Right renal pelvis (tissue), 4 donors: ENCODE measurements at places on chromosomes 3 and 15. TPM values are rescaled to one million over a fixed set of nuclear protein-coding genes. Genes with fewer than 3 reads are reported as not detected.

Gene PDCD7
- polyA plus RNA-seq = 32.9 TPM

DNA sequence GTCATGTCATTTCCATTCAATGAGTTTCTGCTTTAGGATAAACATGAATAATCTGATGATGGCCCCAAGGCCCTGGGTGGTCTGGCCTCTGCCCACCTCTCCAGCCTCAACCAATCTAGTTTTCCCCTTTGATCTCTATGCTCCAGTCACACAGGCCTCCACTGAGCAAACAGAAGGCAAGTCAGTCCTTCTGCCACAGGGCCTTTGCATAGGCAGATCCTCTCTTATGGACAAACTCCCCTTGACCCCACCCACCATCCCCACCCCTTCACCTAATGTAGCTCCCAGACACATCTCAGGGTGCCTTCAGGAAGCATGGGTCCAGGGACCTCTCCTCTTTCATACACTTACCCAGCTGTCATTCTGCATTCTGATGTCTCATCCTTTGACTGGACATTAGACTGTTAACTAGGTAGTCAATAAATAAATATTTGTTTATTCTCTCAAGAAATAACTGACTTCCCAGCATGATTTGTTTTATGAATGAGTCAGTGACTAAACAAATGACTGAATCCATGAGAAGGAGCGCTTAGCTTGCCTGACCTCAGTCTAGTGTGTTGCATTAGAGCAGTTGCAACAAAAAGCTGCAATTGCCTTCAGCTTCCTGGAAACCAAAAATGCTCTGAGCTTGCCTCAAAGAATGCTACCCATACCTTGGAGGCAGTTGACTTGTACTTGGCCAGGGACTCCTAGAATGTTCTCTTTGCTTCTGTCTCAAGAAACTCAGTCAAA lies 386.6 kb upstream of the WNT5A start:
- DNase-seq = no peak

- no peak for DNase-seq
Measured at GRCh38 chr3:129295286-129295685, 16.6 kb downstream of the HMCES start.

GRCh38 chr15:85473455-85473854 lies 93.1 kb downstream of the AKAP13 start:
- DNase-seq = no peak

GRCh38 chr15:70199540-70200410 lies 102.1 kb upstream of the TLE3 start:
- no peak for DNase-seq

Gene SERPINI2
- 0.91 TPM for polyA plus RNA-seq

GRCh38 chr3:168213920-168214319 lies 118.2 kb upstream of the GOLIM4 start:
- DNase-seq = no peak

GRCh38 chr15:77541421-77542181 lies 91.1 kb downstream of the LINGO1 start:
- DNase-seq = no peak

GRCh38 chr15:85690561-85691231 lies 104.0 kb downstream of the KLHL25 start:
- no peak for DNase-seq

DNA sequence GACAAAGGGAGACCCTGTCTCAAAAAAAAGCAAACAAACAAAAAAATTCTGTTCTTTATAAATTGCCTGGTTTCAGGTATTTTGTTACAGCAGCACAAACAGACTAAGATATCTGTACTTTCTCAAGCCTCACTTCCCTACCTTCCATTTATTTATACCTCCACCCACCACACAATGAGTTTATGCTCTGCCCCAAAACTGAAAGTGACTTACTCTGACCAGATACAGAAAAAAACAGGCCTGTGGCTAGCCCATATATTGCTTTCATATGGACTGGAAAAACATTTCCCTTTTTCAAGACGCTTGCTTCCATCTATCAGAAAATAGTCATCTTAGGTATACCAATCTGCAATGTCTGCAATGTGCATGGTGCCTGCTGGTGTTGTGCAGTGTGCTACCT lies 8.7 kb upstream of the GPD1L start:
- DNase-seq = no peak

- DNase-seq = no peak
Measured at GRCh38 chr3:55897573-55898224, 410.6 kb upstream of the WNT5A start.

DNA sequence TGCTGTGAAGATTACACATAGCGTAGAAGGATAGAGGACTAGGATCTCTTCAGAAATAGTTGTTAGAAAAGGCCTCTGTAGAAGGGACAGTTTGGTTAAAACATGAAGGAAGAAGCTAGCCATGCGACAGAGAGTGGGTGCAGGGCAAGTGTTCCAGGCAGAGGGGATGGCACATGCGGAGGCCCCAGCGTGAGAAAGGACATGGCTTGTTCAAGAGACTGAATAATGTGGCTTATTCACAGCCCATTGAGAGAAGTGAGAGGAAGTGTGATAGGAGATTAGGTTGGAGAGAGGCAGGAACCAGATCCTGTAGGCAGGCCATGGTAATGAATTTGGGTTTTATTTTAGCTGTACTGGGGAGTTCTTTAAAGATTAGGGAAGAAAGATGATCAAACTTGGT lies 56.4 kb downstream of the NEO1 start:
- no peak for DNase-seq

GRCh38 chr3:13110678-13111116 lies 37.5 kb upstream of the IQSEC1 start:
- no peak for DNase-seq

GRCh38 chr15:38961931-38962330 lies 397.3 kb upstream of the RASGRP1 start:
- DNase-seq = no peak

Gene POPDC2
- 2.6 TPM for polyA plus RNA-seq

Gene HEMK1
- 23.8 TPM for polyA plus RNA-seq

DNA sequence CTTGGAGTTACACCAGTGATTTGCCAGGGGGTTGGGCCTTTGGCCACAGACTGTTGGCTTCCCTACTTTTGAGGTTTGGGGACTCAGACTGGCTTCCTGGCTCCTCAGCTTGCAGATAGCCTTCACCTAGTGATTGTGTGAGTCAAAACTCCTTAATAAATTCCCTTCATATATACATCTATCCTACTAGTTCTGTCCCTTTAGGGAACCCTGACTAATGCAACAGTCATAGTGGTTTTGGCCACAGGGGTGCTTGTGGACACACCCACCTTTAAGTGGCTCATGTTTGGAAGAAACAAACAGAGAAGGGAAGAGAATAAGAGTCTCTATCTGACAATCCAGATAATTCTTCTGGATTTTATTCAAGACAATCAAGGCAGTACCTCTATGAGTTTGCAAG lies 457.7 kb downstream of the EPHA3 start:
- no peak for DNase-seq

- no peak for DNase-seq
Measured at GRCh38 chr3:187049462-187050101, 89.7 kb downstream of the RPL39L start.

DNA sequence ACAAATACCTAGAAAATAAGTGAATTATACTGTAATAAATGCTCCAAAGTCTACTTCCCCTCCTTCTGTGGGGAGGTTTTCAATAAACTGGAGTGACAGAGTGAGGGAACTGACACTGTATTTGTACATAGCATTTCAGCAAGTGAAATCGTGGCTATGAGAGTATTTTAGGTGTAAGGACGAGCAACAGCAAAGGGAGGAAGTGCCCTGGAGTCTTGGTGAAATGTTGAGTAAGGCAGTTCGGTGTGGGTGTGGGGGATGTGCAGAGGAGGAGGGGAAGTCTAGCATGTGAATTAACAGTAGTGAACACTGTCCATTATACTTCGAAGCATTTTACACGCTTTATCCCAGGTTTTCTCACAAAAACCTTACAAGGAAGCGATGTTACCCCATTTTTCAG lies 18.1 kb upstream of the P2RY13 start:
- no peak for DNase-seq

DNA sequence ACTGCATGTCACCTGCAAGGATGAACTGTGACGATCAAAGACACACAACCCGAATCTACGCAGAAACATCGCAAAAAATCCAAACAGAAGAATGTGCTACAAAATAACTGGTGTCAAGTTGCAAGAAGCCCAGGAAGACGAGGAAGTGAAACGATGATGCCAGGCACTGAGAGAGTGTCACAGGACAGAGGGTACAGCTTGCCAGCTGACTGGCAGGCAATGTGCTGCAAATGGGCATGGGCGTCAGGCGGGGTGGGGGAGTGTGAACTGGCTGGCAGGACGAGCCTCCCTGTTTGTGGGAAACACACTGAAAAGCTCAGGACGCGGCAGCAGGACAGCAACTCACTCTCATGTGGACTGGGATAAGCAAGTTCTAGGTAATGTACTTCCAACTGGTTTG lies 28.9 kb upstream of the OCA2 start:
- no peak for DNase-seq

Gene PRR20G
- not detected for polyA plus RNA-seq

- no peak for DNase-seq
Measured at GRCh38 chr3:5231074-5231473, 43.6 kb downstream of the EDEM1 start.

Gene NRROS
- polyA plus RNA-seq = 3.2 TPM

GRCh38 chr3:183556722-183557121 lies 1.2 kb upstream of the KLHL6 start:
- no peak for DNase-seq

Gene COPS2
- polyA plus RNA-seq = 94.1 TPM

- no peak for DNase-seq
Measured at GRCh38 chr15:43330780-43331087, 361 bp upstream of the LCMT2 start.

GRCh38 chr3:13451301-13451673 lies 28.8 kb upstream of the HDAC11 start:
- DNase-seq = no peak

Gene PPP1R14D
- 0.55 TPM for polyA plus RNA-seq

DNA sequence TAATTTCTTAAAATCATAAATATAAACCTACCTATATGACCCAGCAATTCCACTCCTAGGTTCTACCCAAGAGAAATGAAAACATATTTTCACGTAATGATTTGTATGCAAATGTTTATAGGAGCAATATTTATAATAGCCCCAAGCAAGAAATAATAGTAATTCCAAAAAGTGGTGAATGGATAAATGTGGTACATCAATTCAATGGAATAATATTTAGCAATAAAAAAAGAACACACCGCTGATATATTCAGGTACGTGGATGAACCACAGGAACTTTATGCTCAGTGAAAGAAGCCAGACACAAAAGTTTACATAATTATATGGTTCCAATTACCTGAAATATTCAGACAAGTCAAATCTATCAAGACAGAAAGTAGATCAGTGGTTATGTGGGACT lies 49.9 kb downstream of the ACAD9 start:
- no peak for DNase-seq
